Activated naive CD4-positive, alpha-beta T cell treated with anti-CD3 and anti-CD28 coated beads, Interleukin-2, amount 10 ng/mL, durations not matched to agents 7 days and 5 days (primary cell): ENCODE measurements at places on chromosomes 13 and 19.

DNA sequence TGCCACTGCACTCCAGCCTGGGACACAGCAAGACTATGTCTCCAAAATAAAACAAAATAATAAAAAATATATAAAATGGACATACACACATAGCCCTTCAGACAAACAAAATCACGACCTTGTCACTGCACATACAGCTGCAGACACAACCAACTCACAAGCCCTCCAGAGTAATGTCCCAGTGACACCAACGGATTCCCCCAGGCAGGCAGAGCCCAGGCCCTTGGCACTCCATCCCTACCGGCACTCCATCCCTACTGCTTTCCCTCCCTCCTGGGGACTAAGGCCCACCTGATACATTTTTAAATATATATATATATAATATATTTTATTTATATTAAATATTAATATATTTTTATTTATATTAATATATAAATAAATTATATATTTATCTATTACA is 18.5 kb downstream of the ZNF101 start:
- no peak for DNase-seq

DNA sequence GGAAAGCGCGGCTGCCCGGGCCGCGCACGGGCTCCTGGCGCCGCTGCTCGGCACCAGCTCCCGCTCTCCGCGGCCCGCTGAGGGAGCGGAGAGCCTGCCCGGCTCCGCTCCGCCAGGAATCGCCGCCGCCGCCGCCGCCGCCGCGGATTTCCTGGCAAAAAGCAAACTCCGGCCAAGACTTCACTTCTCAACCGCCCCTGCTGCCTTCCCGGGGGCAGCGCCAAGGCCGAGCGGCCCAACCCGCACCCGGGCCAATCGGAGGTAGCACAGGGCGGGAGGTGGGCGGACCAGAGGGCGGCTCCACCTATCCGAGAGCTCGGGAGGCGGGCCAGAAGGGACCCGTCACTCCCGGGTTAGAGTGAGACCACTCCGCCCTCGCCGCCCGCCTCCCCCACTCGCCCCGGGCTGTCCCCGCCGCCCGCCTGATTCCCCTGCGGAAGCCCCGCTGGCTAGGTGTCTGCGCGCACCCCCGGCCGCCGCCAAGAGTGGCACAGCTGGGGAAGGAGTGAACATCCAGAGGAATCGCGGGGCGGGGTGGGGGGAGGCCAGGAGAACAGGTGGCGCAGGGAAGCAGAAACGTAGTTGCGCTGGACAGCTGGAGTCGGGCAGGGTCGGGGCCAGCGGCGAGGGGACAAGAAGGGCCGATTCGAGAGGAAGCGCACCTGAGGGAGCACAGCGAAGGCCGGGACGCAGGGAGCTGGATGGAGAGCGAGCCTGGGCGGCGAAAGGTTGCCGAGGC is at the start of gene LNX2:
TSS of gene LNX2 (minus strand) at position 153 of the 739 bp plus-strand sequence. CDS start 38,826 bp downstream, outside the sequence.
- peak; percentile 97 for DNase-seq

GRCh38 chr13:75978818-75979217 is 342.7 kb downstream of the LMO7 start:
- DNase-seq = no peak

- no peak for DNase-seq
These were observed 25.8 kb upstream of the TINCR start for GRCh38 chr19:5593343-5594255.

- DNase-seq = no peak
These were observed 65.4 kb upstream of the WDFY2 start for GRCh38 chr13:51518827-51519226.

DNA sequence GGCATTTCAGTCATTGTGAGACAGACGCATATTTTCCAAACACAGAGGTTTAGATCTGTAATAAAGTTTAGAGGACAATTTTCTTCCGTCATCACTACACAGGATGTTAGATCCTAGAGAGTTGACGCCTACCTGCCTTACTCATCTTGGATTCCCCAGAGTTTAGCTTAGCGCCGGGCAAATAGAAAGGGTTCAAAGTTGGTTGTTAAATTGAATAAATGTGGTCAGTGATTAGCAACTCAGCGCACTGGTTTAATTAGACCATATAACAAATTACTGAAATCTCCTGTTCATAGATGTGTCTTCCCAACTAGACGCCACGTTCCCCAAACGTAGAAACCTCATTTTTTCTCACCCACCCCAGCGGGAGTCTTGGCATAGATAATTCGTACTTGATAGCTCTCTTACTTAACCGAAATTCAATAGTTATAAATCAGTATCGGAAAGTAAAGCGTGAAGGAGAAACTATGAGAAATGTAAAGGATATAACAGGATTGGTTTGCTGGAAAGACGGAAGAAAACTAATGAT is 726 bp upstream of the UFM1 start:
- no peak for DNase-seq

DNA sequence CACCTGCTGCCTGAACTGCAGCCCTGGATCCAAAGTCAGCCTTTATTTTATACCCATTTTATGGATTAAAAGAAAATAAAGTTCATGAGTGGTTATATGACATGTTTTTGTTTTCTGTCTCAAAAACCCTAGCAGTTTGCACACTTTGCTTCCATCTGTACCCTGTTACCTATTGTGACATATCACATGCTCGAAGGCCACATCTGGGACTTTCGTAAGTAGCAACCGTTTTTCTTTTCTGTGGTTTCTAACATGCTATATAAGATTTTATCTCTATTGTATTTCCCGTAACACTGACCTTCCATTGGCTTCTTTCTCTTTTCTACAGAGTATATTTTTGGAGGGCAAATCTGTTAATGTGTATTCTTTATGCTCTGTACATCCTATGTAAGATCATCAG is 1007.2 kb downstream of the PCDH9 start:
- no peak for DNase-seq

- DNase-seq = peak; percentile 48
These were observed 16.3 kb downstream of the POP4 start for GRCh38 chr19:29622166-29623070.

GRCh38 chr13:50701469-50701868 is 142.0 kb downstream of the DLEU7 start:
- no peak for DNase-seq

DNA sequence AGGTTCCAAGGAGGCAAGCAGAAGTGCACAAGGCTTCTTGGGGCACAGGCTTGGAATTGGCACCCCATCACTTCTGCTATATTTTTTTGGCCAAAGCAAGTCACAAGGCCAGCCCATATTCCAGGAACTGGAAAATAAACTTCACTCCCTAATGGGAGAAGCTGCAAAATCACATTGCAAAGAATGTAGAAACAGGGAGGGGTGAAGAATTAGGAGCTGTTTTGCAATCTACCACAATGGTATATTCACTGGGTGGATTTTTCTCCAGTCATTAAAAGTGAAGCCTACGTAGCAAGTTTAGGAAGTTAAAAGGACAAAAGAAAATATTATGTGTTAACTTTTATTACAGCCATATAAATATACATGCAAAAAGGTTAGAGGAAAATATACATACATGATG is 464.8 kb downstream of the COG6 start:
- DNase-seq = no peak
